ENCODE measurements at places on chromosomes 2 and 18. TPM values are rescaled to one million over a fixed set of nuclear protein-coding genes. Genes with fewer than 3 reads are reported as not detected.

Gene SULT6B1
- total RNA-seq, result not detected

Gene VIL1
- not detected for total RNA-seq

Gene CCDC148
- total RNA-seq, result not detected

DNA sequence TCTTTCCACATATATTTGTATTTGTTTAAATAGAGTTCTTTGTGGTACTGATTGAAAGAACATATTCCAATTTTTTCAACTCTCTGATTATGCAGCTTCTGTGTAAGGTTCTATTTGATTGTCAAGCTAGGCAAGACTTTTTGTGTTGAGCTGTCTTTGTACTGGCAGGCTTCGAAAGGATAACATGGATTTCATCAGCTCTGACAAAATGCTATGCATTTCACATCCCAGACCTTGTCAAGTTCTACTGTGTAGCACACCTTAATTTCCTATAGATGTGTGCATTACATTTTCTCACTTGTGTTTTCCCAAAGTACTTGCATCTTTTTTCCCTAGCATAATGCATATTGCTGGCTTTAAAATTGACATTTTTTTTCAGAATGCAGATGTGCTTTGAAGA lies 555.0 kb upstream of the GYPC start:
- no peaks in the 10 kb centered on the region for H3K4me1 ChIP-seq
- H3K4me3 ChIP-seq, result no peak overlapping the region
- DNase-seq, result no peak
- H3K27me3 ChIP-seq, result no peaks in the 10 kb centered on the region
- no peak overlapping the region for H3K27ac ChIP-seq
- no peaks in the 10 kb centered on the region for H3K36me3 ChIP-seq

DNA sequence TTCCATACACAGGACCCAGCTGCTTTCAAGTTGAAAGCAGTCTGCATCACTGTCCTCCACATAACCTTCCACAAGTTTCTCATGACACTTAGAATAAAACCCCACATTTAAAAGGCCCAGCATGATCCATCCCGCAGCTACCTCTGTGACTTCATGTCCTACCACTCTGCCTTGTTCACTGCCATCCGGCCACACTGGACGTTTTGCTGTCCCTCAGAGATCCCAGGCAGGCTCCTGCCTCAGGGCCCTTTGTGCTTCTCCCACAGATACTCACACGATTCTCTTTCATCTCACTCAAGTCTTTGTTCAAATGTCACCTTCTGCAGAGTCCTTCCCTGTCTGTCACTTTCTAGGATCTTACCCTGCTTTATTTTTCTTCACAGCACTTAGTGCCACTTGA lies 232.9 kb upstream of the BOD1L2 start:
- H3K27me3 ChIP-seq, result no peaks in the 10 kb centered on the region
- no peak overlapping the region for H3K4me3 ChIP-seq
- H3K4me1 ChIP-seq, result no peaks in the 10 kb centered on the region

- H3K4me1 ChIP-seq, result no peaks in the 10 kb centered on the region
- DNase-seq, result no peak
- H3K27me3 ChIP-seq, result peaks cover 21% of the 10 kb centered on the region
- no peak overlapping the region for H3K4me3 ChIP-seq
- no peak overlapping the region for H3K27ac ChIP-seq
- no peaks in the 10 kb centered on the region for H3K36me3 ChIP-seq
Measured at GRCh38 chr2:158796652-158797051, 1.5 kb downstream of the DAPL1 start.

GRCh38 chr2:233000886-233001750 lies 11.9 kb downstream of the NGEF start:
- no peaks in the 10 kb centered on the region for H3K36me3 ChIP-seq
- H3K4me1 ChIP-seq, result no peaks in the 10 kb centered on the region
- H3K4me3 ChIP-seq, result no peak overlapping the region
- no peak overlapping the region for H3K27ac ChIP-seq
- peaks cover 2% of the 10 kb centered on the region for H3K27me3 ChIP-seq

- no peaks in the 10 kb centered on the region for H3K36me3 ChIP-seq
- DNase-seq, result no peak
- H3K27ac ChIP-seq, result no peak overlapping the region
- no peaks in the 10 kb centered on the region for H3K4me1 ChIP-seq
- H3K27me3 ChIP-seq, result no peaks in the 10 kb centered on the region
Measured at GRCh38 chr2:142286618-142287017, 155.8 kb upstream of the LRP1B start.

DNA sequence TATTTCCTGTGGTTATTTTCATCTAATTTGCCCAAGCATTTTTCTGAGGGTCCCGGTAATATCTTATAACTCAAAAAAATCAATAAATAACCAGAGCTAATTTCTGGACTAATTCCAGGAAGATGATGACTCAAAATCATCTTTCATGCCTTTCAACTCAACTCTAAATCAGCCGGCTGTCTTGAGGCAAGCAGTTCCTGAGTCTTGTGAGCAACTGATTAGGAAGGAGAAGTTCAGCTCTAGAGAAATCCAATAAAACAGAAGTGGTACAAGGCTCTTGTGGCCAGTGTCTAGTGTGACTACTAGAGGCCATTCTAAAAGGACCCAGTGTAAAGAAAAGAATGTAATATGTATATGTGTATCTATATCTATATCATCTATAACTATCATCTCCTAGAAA lies 890.4 kb downstream of the TRIB2 start:
- no peaks in the 10 kb centered on the region for H3K4me1 ChIP-seq
- no peak for DNase-seq
- no peak overlapping the region for H3K27ac ChIP-seq
- no peaks in the 10 kb centered on the region for H3K36me3 ChIP-seq

GRCh38 chr18:40907842-40908241 lies 1047.2 kb upstream of the PIK3C3 start:
- no peaks in the 10 kb centered on the region for H3K36me3 ChIP-seq
- H3K27ac ChIP-seq, result no peak overlapping the region
- no peak for DNase-seq
- H3K4me1 ChIP-seq, result no peaks in the 10 kb centered on the region
- H3K4me3 ChIP-seq, result no peak overlapping the region

GRCh38 chr2:26526589-26526988 lies 48.7 kb upstream of the OTOF start:
- H3K27me3 ChIP-seq, result peaks cover 4% of the 10 kb centered on the region
- no peak for DNase-seq
- no peaks in the 10 kb centered on the region for H3K4me1 ChIP-seq
- no peak overlapping the region for H3K4me3 ChIP-seq
- no peak overlapping the region for H3K27ac ChIP-seq

DNA sequence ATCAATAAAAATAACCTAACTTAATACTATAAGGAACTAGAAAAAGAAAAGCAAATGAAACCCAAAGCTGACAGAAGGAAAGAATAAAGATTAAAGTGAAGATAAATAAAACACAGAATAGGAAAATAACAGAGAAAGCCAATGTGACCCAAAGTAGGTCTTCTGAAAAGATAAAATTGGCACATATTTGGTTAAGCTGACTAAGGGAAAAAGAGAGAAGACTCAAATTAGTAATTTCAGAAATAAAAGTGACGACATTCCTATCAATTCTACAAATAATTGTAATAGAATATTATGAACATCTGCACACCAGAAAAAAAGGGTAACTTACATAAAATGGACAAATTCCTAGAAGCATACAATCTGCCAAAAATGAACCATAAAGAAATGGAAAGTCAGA lies 30.2 kb downstream of the ROCK1 start:
- H3K27ac ChIP-seq, result no peak overlapping the region
- peaks cover 40% of the 10 kb centered on the region for H3K36me3 ChIP-seq
- no peak for DNase-seq
- no peaks in the 10 kb centered on the region for H3K27me3 ChIP-seq
